ENCODE measurements at places on chromosomes 3 and 15.

- DNase-seq, result no peak
Observed at GRCh38 chr3:138148503-138148902, 16.3 kb upstream of the A4GNT start.

- no peak for DNase-seq
Observed at GRCh38 chr15:74430510-74430951, 3.2 kb downstream of the SEMA7A start.

DNA sequence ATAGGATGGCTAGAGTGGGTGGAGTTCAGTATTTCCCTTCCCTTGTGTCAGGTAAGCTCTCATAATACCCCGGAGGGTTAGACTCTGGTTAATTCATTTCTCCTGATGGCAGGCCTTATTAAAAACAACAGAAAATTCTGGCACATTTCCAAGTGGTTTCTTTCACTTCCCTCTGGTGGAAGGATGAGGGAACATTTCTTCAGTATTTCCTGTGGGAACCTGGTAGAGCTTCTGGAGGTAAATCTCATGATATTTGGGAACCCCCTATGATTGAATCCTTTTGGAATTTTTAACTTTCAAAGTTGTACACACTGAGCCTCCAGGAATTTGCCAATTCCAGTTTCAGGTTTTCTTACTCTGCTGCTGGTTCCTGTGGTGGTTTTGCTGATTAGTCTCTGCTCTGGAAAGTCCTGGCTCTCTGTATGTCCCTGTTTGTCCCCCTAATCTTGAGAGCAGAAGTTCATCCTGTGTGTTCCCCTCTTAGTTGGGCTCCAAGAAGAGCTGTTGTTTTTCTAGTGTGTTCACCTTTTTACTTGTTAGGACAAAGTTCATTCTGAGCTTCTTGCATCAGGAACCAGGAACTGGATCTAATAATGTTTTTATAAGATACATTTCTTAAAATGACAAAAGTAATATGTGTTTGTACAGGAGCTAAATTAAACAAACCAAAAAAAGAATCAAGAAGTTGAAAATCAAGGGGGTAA, 12.1 kb downstream of the CHRNA7 start:
- DNase-seq, result no peak

DNA sequence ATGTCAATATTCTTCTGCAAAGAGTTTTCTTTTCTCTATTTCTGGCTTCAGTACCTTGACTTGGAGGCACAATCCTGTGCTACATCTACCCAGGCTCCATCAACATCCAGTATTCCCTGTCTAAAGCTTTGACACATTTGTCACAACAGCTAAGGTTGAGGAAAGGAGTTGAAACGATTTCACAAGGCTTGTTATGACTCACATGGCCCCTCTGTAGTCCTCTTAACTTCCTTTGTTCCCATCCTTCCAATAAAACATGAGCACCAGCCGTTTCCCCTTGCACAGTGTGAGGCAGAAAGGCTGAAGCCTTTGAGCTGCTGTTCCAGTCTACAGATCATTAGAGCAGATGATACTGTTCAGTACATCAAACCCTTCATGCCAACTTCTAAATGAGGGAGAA, 163.0 kb upstream of the TMCO5A start:
- DNase-seq, result no peak

DNA sequence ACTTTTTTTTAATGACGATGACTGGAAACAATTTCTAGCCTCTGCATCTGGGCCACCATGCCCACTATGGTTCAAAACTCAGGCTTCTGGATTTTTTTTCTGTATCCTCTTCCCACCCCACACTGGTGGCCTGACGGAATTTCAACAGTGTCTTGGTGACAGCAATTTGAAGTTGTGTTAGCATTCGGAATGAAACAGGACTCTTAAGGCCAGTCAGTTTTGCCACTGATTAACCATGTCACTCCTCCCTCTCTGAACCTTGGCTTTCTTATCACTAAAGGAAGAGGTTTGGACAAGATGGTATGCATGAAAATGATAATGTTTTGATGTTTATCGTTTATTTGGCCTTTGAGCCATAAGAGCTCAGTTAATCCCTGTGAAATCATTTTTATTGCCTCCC, 41.6 kb upstream of the BDH1 start:
- no peak for DNase-seq

GRCh38 chr15:39789736-39790135, 7.1 kb upstream of the FSIP1 start:
- no peak for DNase-seq

DNA sequence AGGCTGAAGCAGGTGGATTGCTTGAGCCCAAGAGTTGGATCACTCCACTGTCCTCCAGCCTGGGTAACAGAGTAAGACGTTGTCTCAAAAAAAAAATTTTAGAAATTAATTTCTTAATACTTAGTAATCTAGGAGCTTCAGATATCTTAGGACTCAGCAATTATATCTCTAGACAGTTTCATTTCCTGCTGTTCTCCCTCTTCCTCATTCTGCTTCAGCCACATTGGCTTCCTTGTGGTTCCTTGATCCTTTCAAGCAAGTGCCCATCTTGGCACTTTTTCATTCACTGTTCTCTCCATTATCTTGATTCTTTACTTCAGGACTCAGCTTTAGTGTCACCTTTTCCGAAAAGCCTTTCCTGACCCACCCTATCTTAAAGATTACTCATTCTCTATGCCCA, 22.5 kb downstream of the TMEM202 start:
- DNase-seq, result no peak

DNA sequence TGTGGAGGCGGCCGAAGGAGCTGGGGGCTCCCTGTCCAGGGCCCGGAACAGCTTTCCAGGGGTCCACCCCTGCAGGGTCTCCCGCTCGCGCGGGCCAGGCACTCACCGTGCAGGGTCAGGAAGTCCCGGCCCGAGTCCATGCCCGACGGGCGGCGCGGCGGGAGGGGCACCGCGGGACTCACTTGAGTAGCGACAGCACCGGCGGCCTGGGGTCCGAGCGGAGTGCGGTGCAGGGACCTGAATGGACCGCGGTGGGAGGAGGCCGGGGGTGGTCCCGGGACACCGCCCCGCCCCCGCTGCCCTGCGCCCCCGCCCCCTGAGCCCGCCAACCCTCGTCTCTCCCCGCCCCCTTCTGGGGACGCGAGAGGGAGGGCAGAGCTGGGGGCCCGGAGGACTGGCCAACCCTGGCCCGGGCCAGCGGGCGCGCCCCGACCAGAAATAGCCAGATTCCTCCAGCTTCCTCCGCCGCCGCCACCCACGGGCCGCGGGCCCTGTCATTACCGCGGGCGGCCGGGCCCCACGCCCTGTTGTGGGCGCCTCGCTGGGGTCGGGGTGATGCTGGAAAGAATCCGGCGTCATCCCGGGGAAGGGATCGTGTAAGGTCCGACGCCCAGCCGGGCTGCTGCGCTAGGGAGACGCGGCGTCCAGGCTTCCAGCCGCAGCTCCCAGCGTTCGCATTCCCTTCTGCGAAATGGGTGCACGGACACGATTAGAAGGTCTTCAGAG, at the start of gene PLCD1:
PLCD1 (minus strand) TSS at position 243 of the 726 bp plus-strand sequence; CDS start at position 140, 103 bp downstream.
- peak; percentile 72 for DNase-seq

DNA sequence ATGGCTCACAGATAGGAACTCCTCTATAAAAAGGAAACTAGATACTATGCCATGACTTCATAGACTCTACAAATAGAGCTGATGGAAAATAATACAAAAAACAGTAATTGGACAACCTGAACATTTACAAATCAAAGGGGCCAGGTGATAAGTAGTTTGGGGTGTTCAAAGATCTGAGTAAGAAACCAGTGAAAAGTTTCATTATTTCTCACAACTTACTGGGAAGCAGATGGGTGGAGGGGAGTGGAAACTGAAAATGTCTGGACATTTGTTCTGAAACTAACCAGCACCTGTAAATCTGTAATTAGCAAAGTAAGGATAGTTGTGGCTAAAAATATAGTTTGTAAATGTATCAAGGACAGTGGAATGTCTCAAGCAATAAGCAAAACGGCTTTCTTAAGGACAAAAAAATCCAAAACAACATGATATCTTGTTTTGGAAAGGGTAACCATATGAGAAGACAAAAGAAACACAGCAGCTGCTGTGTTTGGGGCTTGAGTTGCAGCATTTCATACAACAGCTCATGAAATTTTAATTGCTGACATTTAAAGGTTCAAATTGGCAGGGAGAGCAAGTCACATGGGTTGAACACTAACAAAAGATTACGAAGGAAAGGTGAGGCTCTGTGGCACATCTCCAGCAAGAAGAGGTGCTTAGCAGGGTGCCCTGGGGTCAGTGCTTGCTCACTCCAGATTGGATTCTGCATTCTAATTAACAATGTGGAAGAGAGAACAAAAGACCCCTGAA, 26.8 kb upstream of the THBS1 start:
- DNase-seq, result no peak

DNA sequence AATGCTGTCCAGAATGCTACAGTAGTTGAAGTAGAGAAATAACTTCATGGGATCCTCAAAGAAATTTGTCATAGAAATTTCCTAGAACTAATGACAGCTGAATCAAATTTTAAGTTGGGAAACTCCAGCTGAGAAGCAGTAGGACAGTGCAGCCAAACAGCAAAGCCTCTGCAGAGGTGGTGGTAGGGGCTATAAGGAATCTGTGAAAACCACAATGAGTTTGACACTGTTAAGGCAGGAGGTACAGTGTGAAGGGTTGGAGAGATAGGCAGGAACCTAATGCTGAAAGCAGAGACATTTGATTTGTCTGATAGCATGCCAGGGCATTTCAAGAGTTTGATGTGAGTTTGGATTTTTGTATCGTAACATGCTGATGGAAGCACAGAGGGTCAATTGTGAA, 22.0 kb downstream of the ASTE1 start:
- no peak for DNase-seq

DNA sequence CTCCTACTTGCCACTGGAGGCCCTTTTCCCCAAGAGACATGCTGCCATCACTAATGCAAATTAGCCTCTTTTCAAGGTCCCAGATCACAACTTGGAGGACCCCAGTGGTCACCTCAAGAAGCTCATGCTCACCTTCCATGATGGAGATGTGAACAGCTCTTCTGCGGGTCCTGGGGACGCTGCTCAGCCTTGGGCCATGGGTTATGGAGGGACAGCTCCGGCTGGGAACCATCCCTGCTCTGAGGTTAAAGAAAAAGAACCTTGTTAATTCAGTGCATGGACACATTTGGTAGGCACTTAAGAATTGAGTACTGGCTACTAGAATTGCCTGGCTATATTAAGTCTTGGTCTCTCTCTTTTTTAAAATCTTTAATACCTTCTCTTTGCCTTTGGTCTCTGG, 56.8 kb downstream of the WDR76 start:
- no peak for DNase-seq

GRCh38 chr3:138678086-138678485, 69.5 kb downstream of the FAIM start:
- no peak for DNase-seq

- no peak for DNase-seq
Observed at GRCh38 chr15:78987556-78988360, 42.9 kb upstream of the CTSH start.

GRCh38 chr15:78023081-78023665, 54.3 kb downstream of the TBC1D2B start:
- DNase-seq, result no peak

DNA sequence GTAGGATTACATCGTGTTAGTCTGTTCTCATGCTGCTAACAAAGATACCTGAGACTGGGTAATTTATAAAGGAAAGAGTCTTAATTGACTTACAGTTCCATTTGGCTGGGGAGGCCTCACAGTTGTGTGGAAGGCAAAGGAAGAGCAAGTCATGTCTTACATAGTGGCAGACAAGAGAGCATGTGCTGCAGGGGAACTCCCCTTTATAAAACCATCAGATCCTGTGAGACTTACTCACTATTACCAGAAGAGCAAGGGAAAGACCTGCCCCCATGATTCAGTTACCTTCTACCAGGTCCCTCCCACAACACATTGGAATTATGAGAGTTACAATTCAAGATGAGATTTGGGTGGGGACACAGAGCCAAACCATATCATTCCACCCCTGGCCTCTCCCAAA, 3.4 kb downstream of the SLC25A26 start:
- no peak for DNase-seq

GRCh38 chr15:34049112-34049511, 10.1 kb upstream of the AVEN start:
- DNase-seq, result no peak

DNA sequence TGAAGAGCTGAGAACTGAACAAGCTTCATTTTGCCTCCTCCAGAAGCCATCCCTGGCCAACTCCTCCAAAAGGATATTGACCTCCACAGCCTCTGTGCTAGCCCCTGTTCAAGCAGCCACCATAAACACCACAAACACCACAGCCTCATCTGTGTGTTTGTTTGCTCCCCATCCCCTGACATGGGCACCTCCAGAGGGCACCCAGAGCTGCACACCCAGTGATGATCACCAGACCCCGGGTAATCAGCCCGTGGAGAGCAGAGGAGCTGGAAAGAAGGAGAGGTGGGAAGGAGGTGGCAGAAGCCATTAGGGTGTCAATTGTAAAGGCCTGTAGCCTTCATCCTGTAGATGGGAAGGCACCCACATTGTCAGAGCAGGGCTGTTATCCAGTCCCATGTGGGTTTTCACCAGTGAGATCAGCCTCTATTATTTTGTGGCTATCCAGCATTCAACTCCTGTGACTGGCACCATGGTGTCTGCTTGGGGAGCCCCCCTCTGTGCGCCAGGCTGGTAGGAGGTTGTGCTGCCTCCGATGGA, 6.8 kb upstream of the WNT7A start:
- no peak for DNase-seq

DNA sequence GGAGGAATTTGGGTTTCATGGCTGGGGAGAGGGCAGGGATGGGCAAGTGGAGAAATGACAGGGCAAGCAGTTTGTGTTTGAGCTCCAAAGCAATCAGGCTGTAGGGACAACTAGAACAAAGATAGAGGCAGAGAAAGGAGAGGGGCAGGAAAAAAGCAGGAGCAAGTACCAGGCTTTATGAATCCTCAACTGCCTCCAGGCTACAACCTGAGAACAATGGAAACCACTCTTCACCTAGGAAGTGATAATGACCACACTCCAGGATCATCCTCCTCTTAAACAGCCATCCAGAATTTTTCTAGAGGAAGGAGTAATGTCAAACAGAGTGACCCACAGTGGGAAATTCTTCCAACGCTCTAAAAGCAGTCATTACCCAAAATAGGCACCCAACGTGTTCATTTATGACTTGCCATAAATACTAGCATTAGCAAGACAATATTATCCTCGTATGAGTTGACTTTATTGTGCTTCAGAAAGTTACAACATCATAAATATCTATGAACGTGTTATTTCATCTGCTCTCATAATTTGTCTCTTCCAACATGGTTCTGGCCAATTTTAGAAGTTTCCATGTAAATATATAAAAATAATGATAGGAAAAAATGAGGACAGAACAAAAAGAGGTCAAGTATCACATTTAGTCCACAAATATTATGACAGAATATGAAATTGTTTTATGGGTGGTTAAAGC, 50.5 kb downstream of the TNFAIP8L3 start:
- DNase-seq, result no peak

DNA sequence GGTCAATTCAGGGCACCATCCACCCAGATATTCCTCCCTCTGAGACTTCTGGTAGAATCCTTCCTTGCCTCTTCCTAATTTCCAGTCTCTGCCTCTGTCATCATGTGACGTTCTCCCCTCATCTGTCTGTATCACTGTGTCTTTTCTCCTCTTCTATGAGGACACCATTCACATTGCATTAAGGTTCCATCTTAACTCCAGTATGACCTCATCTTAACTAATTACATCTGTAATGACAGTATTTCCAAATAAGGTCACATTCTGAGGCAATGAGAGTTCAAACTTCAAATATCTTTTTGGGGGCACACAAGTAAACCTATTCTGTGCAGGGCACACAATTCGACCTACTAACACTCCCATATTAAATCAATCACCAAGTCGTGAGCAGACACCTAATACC, 169.7 kb downstream of the FHIT start:
- no peak for DNase-seq

- no peak for DNase-seq
Observed at GRCh38 chr3:101703169-101703568, 16.7 kb upstream of the RPL24 start.

- DNase-seq, result no peak
Observed at GRCh38 chr15:65629548-65629947, 7.8 kb downstream of the SLC24A1 start.

GRCh38 chr3:150599611-150600297, 3.4 kb upstream of the SELENOT start:
- no peak for DNase-seq

Data from glutamatergic neuron (in vitro differentiated cells).